ENCODE measurements at places on chromosomes 5 and 9. TPM values are rescaled to one million over a fixed set of nuclear protein-coding genes. Genes with fewer than 3 reads are reported as not detected.

Gene STC2
- 52.3 TPM for polyA plus RNA-seq

Gene IGFBPL1
- polyA plus RNA-seq: 3.0 TPM

Gene TRIM36
- 0.63 TPM for polyA plus RNA-seq

Gene ANKH
- polyA plus RNA-seq: 11.7 TPM

Gene ARL10
- polyA plus RNA-seq: 0.15 TPM

Gene SPINK5
- polyA plus RNA-seq: not detected

Gene SLC6A3
- polyA plus RNA-seq: 0.05 TPM

Gene SGCD
- polyA plus RNA-seq: 9.0 TPM

Gene DRD1
- polyA plus RNA-seq: 0.90 TPM

- DNase-seq: no peak
These were observed 3.2 kb upstream of the RPP25L start for GRCh38 chr9:34615132-34615531.

DNA sequence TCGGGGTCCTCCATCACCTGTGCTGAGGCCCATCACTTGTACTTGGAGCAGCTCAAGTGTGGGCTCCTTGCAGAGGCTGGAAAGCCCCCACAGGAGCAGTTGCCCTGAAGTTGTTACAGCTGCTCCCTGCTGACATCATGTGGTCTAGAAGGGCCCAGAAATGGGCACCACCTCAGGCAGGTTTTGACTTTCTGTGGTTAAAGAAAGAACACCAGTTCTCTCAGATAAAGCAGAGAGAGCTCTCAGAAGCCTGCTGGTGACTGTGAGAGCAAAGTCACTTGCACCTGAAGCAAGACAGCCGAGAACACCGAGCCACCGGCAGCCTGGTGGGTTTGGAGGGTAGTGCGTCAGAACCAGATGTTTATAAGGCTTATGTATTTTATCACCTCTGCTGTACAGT is 70.4 kb downstream of the MVB12B start:
- DNase-seq: no peak

DNA sequence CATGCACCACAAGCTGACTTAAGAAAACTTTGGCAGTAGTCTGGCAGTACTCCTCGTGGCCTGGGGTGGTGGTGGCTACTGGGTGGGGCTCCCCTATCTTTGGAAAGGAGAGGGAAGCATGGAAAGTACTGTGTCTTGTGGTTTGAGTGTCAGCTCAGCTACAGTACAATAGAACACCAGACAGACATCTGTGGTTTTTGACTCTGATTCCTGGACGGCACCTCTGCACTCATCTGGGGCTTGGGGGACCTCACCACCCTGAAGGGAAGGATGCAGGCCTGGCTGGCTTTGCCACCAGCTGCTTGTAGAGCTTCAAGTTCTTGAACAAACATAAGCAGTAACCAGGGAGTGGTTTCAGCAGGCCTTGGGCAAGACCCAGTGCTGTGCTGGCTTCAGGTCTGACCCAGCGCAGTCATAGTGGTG is 40.6 kb downstream of the TNFSF8 start:
- DNase-seq: no peak

- DNase-seq: no peak
These were observed 56.6 kb downstream of the TEK start for GRCh38 chr9:27165670-27166069.

GRCh38 chr5:111173476-111173875 is 50.7 kb upstream of the CAMK4 start:
- no peak for DNase-seq

- no peak for DNase-seq
These were observed 18.4 kb downstream of the F2RL2 start for GRCh38 chr5:76604838-76605237.

GRCh38 chr5:150154618-150155128 is 972 bp downstream of the PDGFRB start:
- no peak for DNase-seq

GRCh38 chr5:124645396-124645795 is 101.0 kb downstream of the ZNF608 start:
- DNase-seq: no peak

DNA sequence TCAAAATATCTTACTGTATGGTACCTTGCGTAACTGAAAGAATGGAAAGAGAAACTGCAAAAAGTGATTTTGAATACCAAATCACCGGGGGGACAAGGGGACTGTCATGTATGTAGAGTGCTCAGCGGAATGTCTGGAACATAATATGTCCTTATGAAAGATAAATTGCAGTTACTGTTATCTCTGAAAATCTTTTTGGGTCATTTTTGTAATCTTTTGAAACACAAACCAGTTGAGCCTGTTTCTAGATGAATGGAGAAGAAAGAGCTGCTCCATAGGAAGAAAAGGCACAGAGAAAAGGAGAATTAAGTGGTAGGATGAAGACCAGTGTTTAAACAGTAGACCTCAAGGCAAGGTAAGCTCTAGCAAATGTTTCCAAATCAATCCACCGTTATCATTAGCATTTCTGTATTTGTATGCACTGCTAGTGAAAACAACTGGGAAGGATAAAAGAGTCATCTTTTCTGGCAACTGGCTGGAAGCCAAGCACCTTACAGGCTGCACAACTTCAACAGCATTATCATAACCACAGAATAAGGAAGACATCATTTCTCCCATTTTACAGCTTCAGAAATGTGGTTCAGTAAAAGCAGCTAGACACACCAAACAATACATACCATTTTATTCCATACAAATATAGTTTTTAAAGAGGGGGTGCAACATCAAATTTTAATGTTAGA is 158.5 kb downstream of the TRPM3 start:
- DNase-seq: no peak

- DNase-seq: no peak
These were observed 253.6 kb downstream of the MAST4 start for GRCh38 chr5:66849803-66850202.

DNA sequence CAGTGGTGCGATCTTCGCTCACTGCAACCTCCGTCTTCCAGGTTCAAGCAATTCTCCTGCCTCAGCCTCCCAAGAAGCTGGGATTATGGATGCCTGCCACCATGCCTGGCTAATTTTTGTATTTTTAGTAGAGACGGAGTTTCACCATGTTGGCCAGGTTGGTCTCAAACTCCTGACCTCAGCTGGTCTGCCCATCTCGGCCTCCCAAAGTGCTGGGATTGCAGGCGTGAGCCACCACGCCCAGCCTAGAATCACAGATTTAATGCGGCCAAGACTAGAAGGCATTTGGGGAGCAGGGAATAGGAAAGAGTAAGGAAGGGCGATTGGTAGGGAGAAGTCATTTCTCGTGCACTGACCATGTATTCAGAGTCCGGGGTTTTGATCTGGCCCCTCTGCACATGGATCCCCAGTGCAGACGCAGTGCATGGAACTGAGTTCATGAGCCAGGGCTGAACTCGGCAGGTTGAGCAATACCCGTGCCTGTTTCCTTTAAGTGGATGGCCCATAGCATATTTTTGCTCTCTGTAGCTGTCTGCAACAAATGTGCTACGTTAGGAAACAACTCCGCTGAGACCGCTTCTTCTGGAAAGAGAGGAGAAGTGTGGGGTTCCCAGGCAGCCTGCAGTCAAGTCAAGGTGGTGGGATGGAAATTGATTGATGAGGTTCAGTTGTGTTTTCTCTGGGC is 3.4 kb upstream of the HMCN2 start:
- no peak for DNase-seq

GRCh38 chr5:57302164-57302563 is 128.3 kb downstream of the GPBP1 start:
- DNase-seq: peak; percentile 62

DNA sequence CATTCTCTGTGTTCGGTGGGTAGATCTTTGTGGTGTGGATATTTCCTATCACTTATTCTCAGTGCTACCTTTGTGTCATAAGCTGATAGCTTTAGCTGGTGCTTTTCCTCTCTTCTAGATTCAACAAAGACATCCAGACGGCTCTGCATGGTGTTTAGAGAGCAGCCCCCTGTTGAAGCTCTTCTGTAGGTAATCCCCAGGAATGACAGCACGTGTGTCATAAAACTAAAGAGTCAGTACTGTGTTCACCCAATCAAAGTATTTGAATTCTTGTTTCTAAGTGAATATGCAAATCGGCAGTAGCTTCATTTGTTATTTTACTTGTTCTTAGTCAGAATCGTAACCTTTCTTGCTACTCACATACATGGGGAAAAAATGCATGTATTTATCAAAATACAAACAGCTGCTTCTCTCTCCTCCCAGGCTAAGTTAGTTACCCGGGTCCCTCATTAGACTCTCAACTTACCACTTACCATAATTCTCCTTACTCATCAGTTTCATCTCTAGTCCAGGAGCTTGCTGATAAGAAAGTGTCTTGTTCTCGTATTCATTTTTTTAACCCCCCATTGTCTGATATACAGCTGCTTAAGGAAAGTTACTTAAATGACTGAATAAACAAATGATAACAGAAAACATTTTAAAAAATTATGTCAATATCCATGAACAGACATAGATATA is 1696.0 kb upstream of the WWC1 start:
- DNase-seq: no peak

DNA sequence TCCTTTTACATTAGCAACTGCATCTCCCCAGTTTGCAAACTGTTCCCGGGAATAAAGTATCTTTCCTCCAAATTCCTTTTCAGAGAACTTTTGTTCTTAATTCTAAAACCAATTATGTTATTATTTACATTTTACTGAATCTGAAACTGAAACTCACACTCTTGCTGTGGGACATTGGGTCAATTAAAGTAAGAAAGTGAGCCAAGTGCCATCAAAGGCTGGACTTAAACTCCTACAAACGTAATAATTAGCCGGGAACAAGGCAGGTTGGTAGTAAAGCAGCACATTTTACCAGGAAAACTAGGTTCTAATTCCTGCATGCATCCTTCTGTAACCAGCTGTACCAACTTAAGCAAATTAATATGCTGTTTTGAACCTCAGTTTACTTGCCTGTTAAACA is 328.2 kb upstream of the ZNF462 start:
- no peak for DNase-seq

- no peak for DNase-seq
These were observed 120.0 kb upstream of the KLF9 start for GRCh38 chr9:70534471-70534870.

DNA sequence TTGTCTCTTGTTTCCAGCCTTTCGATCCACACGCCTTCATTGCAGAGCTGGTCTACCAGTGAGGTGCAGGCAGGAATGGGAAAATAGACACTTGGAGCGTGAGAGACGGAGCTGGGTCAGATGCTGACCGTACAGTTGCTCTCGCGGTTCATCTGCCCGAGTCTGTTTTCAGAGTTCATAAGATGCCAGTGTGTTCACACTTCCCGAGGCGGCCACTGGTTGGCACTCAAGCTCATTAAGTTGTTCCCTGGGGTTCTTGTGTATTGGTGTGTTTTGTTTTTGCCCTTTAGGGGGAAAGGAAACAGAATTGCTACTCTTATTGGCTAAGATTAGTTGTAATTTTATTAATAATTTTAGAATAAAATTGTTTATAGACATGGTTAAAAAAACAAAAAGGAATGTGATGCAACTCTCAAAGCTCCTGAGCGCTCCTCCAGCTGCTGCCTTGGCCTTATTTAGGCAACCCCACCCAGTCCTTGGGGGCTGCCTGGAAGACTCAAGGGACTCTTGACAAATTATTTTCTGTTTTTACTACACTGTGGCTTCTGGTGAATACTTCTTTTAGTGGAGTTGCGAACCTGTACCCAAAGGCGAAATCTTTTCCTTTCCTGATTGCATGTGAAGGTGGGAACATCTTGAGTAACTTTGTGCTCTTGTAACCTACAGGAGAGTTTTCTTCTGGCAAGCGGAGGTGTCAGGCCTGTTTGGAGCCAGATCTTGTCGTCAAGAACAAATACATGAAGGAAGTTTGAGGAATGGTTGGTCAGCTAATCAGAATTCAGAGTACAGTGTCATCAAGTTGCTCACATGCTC is 146.1 kb downstream of the MAST4 start:
- DNase-seq: peak; percentile 25

- DNase-seq: no peak
These were observed 14.0 kb downstream of the ATP10B start for GRCh38 chr5:160837749-160838593.

DNA sequence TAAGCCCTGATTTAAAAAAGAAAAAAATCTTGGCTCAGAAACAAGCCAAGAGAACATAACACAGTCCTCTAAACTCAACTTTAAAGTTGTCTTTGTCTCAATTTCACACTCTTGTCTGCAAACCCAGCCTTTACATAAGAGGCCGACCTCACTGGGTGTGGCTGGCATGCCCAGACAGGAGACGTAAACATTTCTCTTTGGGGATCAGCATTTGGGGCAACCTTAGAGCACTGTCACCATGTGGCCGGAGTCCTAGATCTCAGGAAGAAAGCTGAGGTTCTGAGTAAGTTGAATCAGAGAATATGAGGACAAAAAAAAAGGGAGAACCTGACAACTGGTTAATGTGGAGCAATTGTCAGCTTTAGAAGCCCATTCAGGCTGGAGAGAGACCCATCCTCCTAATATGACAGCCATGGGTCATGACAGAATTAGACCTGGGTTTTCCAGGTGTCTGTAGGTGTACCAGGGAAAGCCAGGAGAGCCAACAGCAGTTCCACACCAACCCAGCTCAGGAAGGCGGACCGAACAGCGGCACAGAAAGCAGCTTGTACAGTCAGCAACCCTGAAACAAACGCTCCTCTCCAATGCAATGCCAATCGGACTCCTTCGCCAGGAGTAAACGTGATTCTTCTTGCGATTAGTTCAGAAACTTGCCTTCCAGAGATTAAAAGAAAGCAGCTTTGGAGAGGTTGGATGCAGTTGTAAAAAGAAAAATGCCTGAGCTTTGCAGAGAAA is 97.9 kb upstream of the MAP3K1 start:
- no peak for DNase-seq

- peak; percentile 69 for DNase-seq
These were observed at the start of gene ARAP3 for GRCh38 chr5:141681695-141682641. TSS of gene ARAP3 (minus strand) at chr5:141682230. CDS start at chr5:141680486, 1,744 bp downstream.

GRCh38 chr9:16425562-16426231 is 444.8 kb downstream of the BNC2 start:
- DNase-seq: peak; percentile 47

- DNase-seq: no peak
These were observed 22.5 kb downstream of the GLT6D1 start for GRCh38 chr9:135616619-135617537.

GRCh38 chr5:124824637-124825158 is 78.3 kb upstream of the ZNF608 start:
- DNase-seq: peak; percentile 28

GRCh38 chr5:37738057-37738691 is 101.7 kb downstream of the GDNF start:
- no peak for DNase-seq

DNA sequence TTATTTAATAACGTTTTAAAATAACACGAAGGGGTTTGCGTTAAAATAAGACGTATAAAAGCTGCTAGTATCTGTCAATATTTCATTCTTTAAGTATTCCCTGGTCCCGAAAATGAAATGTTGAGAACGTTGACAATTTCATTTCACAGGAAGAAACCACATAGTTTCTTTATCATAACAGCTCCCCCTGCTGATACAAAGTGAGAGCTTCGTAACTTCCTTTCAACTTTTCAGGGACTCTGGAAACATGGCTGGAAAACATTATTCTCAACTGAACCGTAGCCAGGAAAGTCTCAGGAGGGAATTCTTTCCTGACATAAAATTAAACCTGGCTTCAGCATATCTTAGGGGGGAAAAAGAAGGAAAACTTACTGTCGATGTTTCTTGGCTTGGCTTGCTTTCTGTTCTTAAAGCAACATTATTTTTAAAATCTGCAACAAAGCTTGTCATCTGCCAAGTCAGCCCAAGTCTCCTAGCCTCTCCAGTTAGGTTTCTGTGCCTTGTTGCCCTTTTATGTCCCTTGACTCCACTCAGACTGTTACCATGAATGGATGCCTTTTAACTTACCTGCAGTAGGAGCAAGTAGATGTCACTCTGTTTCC is 122.9 kb upstream of the DAB2 start:
- DNase-seq: peak; percentile 56
